ENCODE measurements at places on chromosomes 1 and 21.

DNA sequence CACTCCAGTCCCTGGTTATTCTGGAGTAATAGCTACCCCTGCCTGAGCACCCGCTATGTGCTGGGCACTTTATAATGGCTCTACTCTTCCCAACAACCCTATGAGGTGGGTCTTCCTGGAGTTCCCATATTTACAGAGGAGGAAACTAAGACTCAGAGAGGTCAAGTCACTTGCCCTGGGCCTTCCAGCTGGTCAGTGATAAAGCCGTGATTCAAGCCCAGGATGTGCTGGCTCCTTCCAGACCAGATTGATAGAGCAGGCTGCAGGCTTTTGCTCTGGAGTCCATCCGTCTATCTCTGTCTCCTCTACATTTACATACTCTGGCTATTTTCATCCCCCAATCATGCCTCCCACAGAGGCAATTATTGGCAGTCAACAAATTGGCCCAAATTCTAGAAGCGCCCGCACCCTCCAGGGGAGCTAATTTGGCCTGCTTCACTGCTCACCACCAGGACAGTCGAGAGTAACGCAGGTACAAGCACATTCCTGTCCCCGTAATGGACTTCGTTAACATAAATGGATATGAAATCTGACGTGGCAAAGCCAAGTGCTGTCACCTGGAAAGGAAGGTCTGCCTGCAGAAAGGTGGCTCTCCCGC lies 39.8 kb upstream of the SELENON start:
- no peak for DNase-seq

GRCh38 chr21:35855484-35855883 lies 204.8 kb downstream of the SETD4 start:
- DNase-seq = peak; percentile 44

GRCh38 chr1:248841702-248842395 lies 3.8 kb downstream of the ZNF672 start:
- peak; percentile 55 for DNase-seq

DNA sequence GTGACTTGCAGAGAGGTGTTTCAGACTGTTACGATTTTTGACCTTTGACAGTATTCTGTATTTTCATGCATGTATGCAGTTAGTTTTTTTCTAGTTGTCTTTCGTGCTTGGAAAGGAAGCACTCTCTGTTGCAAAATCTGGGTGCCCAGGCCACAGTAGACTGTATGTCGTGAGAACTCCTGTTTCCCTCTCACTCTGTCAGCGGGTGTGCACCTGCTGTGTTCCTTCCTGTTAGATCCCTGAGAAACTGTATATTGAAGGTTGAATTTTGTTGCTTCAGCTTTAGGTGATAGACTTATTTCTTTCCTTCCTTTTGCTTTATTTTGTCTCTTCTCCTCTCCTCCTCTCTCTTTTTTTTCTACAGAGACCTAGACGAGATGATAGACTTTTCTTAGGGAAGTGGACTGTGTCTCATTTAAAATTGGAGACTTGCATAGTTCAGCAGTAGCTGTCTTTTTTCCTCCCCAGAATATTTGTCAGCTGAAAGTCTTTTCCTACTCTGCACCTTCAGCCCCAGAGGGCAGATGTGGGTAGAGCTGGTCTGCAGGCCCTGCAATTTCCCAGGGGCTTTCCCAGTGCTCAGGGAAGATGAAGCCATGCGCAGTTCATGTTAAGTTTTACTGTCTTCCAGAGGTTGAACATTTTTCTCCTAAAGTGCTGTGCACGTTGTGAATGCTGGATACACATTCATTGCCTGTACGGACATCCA lies 1.4 kb downstream of the TRAPPC10 start:
- peak; percentile 45 for DNase-seq

- DNase-seq = no peak
Measured at GRCh38 chr1:24978383-24979032, 48.4 kb upstream of the RUNX3 start.

- no peak for DNase-seq
Measured at GRCh38 chr1:99474350-99474893, 171.5 kb upstream of the PALMD start.

- DNase-seq = no peak
Measured at GRCh38 chr1:247317702-247318101, 14.0 kb downstream of the ZNF496 start.

DNA sequence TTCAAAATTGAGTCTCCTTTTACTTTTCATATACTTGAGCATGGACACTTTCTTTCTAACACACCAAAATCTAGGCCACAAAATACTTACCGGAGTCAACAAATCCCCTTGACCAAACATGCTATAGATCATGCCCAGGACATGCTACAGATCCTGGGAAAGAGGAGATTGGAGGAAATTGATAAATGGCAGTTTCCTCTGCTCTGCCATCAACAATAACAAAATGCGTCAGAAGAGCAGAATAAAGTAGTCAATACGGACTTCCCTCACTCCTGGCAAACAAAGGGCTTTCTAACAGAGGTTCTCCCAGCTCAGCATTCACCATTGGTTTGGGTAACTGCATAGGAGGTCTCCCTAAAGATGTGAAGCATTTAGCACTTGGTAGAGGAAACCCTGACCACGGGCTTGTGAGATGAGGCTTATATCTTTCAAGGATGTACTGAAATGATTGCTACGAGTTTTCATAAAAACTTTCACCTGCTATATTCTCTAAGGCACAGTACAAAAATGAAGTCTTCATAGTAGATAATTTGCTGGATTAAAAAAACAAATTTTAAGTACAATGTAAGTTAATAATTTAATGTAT lies 283.8 kb upstream of the RUNX1 start:
- DNase-seq = no peak

DNA sequence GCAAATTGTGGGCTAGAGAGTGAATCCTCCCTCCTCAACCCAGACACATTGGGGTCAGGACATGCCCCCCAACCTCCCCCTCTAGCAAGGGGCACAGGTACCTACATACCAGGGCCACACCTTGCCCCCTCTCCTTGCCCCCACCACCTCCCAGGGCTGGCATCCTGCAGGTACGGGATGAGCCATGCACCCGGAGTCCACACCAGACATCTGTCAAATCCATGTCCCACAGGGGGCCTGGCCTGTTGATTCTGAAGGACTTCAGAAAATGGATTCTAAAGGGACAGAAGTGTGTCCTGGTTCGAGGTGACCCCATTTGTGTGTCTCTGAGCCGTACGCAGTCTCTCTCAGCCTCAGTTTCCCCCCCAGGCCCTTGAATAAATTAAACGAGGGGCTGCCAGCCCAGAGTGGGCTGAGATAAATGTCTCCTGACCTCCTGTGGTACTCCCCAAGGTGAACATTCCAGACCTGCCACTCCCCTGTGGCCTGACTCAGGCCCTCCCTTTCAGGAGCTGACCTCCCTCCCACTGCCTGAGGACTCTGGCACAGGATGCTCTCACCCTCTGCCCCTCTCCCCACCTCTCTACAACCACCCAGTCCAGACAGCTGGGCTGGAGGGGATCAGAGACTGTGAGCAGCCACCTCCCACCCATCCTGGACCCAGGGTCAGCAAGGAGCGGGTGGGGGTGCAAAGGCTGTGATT lies 94.5 kb downstream of the EPHB2 start:
- DNase-seq = no peak

GRCh38 chr1:184805667-184806295 lies 51.1 kb upstream of the EDEM3 start:
- peak; percentile 87 for DNase-seq

GRCh38 chr1:39576016-39576657 lies 453 bp downstream of the PABPC4 start:
- DNase-seq = no peak

DNA sequence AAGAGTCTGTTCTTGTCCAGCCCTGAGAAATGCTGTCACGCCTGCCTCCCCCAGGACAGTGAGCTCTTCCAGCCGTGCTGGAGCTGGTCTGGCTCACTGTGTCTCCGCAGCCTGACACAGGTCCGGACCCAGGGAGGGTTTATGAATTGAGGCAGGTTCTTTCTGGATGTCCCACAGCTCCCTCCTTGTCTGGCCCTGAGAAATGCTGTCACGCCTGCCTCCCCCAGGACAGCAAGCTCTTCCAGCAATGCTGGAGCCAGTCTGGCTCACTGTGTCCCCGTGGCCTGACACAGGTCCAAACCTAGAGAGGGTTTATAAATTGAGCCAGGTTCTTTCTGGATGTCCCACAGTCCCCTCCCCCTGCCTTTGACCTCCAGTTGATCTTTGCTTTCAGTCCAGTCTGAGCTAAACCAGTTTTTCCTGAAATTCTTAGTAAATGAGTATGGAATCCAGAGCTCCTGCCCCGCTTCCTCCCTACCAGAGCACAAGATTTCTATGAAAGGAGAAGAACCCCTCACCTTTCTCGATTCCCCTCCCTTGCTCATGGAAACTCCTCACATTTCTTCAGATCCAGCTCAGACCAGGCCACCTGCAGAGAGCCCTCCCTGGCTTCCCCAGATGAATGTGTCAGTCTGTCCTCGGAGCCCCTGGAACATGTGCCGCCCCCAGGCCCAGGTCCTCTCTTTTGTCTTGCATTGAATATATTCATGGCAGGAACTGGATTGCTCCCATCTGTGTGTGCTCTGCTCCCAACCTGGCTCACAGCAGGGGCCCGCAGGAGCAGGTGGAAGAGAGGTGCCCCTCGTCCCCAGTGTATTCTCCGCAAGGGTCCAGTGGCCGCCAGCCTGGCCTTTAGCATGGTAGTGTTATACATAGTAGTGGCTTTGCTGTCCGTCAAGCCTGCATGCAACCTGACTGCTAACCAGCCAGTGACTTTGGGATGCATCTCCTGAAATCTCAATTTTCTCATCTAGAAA lies 116.3 kb downstream of the EPHB2 start:
- no peak for DNase-seq

GRCh38 chr1:166511761-166512160 lies 327.5 kb upstream of the POGK start:
- no peak for DNase-seq

DNA sequence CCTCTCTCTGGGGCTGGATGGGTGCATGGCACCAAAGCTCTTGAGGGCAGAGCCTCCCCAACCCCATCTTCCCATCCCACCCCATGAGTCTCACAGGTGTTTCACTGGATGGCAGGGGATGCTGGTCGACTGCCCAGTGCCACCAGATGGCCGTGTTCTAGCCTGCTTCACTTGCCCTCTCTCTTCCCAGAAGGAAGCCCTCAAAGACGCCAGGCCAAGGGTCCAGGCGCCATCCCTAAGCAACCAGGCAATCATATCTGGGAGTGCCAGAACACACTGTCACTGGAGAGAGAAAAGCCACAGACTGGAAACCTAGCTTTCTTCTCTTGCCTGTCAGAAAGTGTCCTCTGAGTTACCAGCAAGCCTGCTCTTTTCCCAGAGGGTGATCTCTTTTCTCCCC lies 26.7 kb downstream of the PIGM start:
- no peak for DNase-seq

DNA sequence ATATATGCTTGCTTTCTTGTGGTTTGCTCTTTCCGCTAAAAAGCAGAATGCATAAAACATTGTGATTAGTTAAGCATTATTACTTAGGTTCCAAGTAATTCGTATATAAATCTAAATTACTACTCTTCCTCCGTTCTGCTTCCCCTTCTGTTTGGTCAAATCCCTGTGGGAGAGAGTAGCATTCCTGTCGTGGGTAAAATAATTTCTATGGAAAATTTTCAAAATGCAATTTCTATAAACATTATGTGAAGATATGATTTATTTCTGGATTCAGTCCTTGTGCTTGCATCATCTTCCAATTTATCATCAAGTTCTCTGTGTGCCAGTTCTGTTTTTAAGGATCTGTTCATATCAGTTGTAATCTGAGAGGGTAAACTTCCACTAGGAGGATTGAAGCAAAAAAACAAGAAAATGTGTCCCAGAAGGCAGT lies 7.2 kb upstream of the WARS2 start:
- no peak for DNase-seq

- no peak for DNase-seq
Measured at GRCh38 chr1:117118137-117118536, 3.4 kb downstream of the TRIM45 start.

- DNase-seq = peak; percentile 58
Measured at GRCh38 chr1:206921772-206922265, at the start of gene FCMR. Gene FCMR, minus strand, starts transcription at chr1:206921941. Its CDS starts 87 bp downstream, at chr1:206921854.

- peak; percentile 50 for DNase-seq
Measured at GRCh38 chr1:167795810-167796740, 74.3 kb downstream of the MPZL1 start.

DNA sequence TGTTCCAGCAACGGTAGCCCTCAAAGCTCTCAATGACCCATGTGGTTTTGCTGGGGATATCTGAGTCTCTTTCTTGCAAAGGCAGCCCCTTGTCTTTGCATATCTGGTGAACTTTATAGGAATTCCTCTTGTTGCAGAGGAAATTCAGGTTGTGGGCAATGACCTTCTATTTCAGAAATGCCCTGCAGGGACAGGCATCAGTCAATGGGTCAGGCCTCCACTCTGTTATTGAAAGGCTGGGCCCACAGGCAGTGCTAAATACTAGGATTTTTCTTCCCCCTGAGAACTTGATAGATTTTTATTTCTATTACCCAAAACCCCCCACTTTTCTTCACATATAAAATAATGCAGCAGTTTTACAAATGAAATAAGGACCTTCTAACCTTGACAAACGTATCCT lies 131.1 kb downstream of the TNR start:
- no peak for DNase-seq

DNA sequence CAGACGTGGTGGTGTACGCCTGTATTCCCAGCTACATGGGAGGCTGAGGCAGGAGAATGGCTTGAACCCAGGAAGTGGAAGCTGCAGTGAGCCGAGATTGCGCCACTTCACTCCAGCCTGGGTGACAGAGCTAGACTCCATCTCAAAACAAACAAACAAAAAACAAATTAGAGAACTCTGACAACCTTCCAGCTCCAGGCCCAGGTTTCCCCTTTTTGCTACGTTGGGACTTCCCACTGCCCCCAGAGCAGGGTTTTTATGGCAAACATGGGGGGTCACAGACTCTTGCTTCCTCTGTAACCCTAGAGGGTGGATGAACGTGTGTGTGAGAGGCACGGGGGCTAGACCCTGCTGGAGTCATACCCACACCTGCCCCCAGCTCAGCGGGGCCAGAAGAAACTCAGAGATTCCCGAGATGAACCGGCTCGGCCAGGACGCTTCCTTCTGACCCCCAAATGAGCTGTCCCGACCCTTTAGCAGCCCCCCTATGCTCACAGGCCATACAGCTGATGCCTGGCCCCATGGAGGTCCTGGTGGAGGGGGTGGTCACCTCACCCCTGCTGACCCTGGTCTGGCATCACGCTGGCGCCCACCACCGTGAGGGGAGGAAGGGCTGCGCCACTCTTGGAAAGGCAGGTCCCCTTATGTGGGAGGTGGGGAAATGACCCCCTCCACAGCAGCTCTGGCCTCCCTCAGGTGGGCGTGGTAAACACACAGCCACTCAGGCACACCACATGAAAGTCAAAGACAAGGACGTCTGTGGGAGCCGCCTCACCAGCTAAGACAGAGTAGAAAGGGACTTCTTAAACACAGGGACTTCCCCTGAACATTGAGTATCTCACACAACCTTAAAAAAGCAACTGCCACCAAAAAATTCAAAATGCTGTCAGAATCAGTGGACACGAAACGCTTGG lies 7.1 kb downstream of the GPR157 start:
- DNase-seq = no peak

- no peak for DNase-seq
Measured at GRCh38 chr1:174957829-174958228, 41.9 kb upstream of the CACYBP start.

DNA sequence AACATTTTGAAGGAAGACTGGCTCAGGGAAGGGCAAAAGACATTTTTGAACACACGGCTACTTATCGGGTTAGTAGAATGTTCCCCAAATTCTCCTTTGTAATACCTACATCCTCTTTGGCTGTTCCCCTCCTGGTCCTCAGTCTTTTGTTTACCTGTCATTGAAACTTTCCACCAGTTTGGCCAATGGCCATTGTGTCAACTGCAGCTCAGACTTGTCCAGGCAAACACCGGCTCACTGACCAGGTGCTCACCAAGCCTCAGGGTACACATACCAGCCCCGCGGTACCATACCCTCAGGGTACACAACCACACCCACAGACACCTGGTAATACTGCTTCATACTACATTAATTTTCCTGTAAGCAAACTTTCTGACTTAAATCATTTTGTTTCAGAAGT lies 84.8 kb upstream of the ZNF648 start:
- DNase-seq = no peak

Measured in lung microvascular endothelial cell (primary cell).